ENCODE measurements at places on chromosomes 5 and 9.

- DNase-seq, result no peak
Measured at GRCh38 chr9:128493424-128493823, 11.1 kb upstream of the GLE1 start.

DNA sequence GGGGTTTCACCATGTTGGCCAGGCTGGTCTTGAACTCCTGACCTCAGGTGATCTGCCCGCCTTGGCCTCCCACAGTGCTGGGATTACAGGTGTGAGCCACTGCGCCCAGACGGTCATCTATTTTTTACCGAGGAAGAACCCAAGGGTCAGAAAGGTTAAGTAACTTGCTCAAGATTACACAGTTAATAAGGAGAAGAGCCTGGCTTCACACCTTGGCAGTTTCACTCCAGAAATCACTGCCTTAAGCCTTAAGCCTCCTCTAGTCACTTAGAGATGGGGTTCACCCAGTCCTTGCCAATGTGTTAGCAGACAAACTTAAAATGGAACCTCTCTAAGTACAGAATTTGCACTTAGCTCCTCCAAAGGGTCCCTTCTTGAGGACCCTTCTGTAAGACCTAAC is 116.3 kb downstream of the PTTG1 start:
- DNase-seq, result no peak

GRCh38 chr9:27203783-27204182 is 93.2 kb downstream of the EQTN start:
- no peak for DNase-seq

GRCh38 chr9:87278971-87279733 is 218.5 kb upstream of the DAPK1 start:
- no peak for DNase-seq

GRCh38 chr5:79205965-79206364 is 30.0 kb upstream of the JMY start:
- DNase-seq, result no peak

DNA sequence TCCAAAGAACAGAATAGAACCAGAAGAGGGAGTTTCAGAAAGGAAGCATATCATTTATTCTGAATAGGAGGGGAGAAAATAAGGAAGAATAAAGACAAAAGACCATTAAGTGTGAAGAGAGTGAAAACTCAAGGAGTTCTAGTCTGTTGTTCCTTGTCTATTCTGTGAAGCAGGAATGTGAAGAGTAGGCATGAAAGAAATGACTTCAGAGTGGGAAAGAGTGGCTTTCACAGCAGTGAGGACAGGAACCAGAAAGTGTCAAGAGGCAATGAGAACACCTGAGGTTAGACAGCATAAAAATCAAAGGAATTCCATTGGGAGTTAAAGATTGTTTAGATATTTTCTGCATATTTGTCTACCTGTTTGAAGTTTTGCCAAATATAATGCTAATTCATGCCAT is 768.8 kb upstream of the GRAMD2B start:
- DNase-seq, result no peak

DNA sequence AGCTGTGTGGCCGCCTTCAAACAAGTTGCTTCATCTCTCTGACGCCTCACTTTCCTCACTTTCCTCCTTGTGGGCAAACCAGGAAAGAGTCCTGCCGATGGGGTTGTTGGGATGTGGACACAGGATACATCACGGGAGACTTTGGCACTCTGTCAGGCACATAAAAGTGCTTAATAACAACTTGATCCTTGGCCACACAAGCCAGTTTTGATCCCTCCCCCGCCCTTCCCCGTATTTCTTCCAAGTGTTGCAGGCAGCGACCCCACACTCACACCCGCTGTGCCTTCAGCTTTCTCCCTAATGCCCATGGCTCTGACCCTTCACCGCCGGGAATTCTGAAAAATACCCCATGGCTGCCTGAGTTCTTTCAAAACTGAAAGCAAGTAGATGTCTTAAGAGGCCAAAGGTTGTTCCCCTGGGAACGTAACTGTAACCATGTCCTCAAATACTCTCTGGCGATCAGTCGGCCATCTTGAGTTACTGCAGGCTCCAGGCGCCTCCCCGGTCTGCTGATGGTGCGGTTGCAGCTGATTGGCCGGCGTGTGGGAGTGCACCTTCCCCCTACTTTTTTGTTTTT is 59.8 kb downstream of the ARHGEF37 start:
- no peak for DNase-seq

GRCh38 chr9:124255222-124255621 is 2.5 kb upstream of the NEK6 start:
- DNase-seq, result no peak

GRCh38 chr5:39337252-39337915 is 26.9 kb downstream of the C9 start:
- DNase-seq, result no peak

GRCh38 chr5:73922224-73922623 is 296.2 kb downstream of the ARHGEF28 start:
- DNase-seq, result no peak

DNA sequence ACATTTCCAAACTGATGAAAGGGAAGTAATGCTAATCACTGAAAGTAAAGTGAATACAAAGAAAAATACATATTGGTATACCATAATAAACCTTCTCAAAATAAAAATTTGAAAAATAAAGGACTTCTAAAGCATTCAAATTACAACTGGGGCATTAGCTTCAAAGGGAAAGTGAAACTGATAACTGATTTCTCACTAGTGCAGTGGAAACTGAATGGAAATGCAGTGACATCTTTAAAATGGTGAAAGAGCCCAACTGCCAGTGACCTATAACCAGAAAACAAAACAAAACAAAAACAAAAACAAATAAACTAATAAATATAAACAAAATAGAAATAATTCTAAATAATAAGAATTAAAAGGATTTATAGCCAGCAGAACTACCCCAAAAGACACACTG is 297.5 kb upstream of the GRIN3A start:
- DNase-seq, result no peak

DNA sequence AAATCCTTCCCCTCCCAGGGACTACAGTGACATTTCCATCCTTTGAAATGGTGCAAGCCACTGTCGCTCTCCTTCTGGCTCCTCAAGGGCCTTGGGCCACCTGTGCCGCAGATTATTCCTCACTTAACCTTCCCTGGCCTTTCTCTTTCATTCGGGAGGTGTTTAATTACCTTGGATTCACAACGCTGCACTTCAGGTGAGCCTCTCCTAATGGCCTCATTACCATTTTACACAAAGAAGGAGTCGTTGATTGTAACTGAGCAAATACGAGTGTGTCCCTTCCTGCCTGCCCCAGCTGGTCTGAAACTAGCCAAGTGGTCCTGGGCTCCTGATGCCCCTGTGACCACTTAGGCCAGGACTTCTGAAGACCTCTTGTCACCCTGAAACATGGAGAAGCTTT is 205.0 kb downstream of the CRB2 start:
- DNase-seq, result peak; percentile 20

- no peak for DNase-seq
Measured at GRCh38 chr9:33919276-33919897, 102.4 kb downstream of the UBE2R2 start.

DNA sequence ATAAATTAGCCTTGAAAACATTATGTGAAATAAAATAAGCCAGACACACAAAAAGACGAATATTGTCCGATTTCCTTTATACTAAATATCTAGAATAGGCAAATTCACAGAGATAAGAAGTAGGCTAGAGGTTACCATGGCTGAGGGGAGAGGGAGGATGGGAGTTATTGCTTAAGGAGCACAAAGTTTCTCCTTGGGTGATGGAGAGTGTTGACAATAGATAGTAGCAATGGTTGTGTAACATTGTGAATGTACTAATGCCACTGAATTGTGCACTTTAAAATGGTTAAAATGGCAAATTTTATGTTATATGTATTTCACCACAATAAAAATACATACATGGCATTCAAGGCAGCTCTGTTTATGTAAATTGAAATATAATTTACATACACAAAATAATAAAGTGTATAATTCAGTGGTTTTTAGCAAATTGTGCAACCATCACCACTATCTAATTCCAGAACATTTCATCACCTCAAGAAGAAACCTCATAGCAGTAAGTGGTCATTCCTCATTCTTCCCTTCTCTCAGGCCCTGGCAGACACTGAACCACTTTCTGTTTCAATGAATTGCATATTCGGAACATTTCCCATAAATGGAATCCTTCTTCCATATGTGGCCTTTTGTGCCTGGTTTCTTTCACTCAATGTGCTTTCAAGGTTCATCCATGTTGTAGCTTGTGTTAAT is 59.2 kb downstream of the NDST1 start:
- DNase-seq, result no peak

DNA sequence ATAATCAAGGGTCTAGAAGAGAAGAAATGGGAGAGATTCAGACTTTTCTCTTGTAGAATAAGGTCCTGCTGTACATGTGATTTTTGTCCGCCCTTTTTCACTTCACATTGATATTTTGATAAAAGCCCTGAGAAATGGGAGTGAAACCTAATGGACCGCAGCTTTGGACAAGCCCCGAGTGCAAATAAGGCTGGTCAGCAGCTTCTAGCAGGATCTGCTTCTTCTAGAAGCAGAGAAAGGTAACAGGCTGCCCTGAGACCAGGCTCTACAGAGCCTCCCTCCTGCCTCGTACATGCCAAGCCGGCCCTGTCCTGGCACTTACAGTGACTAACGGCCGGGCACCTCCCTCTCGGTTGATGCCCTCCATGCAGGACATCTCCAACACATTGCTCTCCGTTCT is 33.4 kb downstream of the ACER2 start:
- no peak for DNase-seq

DNA sequence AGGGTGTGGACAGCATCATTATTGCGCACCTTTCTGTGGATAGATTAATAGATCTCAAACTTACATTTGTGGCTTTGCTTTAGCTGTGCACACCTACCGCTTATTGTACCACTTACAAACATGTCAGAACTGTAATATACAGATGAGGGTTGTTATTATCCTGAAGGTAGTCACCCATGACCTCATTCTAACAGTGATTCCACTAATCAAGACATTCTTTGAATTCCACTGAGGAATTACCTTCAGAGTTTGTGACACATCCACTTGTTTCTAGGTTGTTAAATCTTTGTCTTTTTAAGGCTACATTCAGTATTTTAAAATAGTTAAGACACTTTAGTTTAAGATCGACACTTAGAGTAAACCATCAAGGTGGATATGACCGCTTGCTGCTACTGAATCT is 7.8 kb downstream of the KCNV2 start:
- no peak for DNase-seq

GRCh38 chr5:62038024-62038423 is 268.0 kb upstream of the KIF2A start:
- no peak for DNase-seq

DNA sequence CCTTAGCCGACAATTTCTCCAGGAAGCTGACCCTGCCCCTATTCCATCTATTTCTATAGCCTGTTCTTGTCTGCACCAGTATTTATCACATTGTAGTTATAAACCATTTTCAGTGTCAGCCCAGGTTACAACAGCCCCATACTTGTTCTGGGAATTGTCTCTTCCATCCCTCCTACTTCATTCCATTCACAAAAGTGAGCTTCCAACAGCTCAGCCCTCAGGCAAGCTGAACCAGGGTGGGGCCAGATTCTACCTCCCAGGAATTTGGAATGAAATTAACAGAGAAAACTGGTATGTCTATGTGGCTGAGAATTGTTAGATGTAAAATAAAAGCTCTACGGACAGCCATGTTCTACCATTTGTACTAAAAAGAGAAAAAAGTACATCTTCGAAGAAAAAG is 36.1 kb downstream of the STRBP start:
- peak; percentile 27 for DNase-seq

- DNase-seq, result no peak
Measured at GRCh38 chr5:124133406-124133805, 613.0 kb downstream of the ZNF608 start.

GRCh38 chr9:133160742-133161546 is 2.8 kb downstream of the GBGT1 start:
- no peak for DNase-seq

- DNase-seq, result no peak
Measured at GRCh38 chr5:151257731-151258181, 4.8 kb downstream of the GM2A start.

GRCh38 chr5:8550921-8551320 is 682.0 kb downstream of the MTRR start:
- no peak for DNase-seq

DNA sequence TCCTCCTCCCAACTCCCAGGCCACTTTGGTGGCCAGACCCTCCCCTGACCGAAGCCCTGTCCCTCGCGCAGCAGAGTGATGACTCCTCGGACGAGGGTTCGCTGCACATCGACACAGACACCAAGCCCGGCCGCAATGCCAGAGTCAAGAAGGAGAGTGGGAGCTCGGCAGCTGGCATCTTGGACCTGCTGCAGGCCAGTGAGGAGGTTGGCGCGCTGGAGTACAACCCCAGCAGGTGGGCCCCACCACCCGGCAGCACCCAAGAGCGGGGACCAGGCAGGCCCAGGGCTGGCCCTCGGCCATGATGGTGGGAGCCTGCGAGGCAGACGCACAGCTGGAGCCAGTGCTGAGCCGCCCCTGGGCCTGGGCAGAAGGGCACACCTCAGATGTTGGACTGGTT is 90.6 kb downstream of the PHF2 start:
- DNase-seq, result no peak

DNA sequence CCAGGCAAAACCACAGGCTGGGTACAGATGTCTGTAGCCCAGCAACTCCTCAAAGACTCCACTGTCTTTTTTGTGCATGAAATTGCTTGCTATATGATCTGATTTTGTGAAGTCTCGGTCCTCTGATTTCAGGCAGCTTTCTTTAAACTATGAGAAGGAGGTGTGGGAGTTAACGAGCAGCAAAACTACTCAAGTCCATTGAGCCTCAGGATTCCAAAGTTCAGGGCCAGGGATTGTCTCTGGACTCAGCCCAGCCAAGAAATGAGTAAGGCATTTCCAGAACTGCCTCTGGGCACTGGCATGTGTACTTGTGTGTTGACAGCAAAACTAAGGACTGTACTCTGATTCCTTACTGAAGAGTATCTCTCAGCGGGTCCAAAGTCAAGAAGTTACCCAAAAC is 53.4 kb upstream of the GLIS3 start:
- DNase-seq, result no peak

- DNase-seq, result no peak
Measured at GRCh38 chr5:100863739-100864138, 39.3 kb downstream of the ST8SIA4 start.

DNA sequence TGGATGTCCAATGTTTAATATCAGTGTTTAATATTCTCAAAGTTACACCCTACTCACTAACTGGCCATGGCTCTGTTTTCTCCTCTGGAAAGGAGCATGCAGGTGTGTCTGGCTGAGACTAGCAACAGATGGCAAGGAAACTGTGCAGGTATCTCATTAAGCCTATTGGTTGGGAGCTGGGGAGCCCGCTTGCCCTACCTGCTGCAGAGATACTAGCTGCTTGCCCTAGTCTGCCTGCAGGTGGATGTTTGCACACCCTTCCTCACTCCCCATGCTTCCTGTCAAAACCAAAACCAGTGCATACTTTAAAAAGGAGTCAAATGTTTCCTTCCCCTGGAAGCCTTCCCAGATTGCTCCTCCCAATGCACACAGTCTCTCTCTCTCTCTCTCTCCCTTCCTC is 228.3 kb upstream of the RASEF start:
- DNase-seq, result no peak

GRCh38 chr9:109437286-109437685 is 60.8 kb downstream of the PTPN3 start:
- DNase-seq, result no peak

GRCh38 chr5:164354139-164354751 is 848.8 kb downstream of the MAT2B start:
- DNase-seq, result no peak

All from NT2/D1 (cell line).